NCI-H187 (cell line): ENCODE measurements at places on chromosomes 11 and 22.

DNA sequence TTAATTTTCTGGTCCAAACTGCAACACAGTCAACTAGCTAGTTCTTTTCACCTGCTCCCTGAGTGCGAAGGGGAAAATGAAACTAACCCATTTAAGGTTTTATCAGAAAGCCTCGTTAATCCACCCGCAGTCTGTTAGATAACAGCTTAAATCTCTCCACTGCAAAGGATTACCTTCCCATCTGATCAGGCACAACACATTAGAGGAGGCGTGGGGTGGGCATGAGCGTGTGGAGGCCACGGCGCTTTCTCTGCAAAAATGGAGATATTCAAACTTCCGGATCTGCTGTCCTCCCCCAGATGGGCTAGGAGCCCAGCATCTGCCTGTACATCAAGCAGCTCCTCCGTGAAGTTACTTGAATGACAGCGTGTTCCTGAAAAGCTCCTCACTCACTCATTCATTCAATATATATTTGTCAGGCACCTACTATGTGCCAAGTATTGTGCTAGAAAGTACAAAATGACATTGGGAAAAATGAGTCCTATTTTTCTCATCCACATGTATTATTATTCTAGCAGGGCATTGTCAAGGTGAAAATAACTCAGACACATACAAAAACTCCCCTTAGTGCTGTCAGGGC is 13.5 kb upstream of the ANKK1 start:
- no peak for DNase-seq

DNA sequence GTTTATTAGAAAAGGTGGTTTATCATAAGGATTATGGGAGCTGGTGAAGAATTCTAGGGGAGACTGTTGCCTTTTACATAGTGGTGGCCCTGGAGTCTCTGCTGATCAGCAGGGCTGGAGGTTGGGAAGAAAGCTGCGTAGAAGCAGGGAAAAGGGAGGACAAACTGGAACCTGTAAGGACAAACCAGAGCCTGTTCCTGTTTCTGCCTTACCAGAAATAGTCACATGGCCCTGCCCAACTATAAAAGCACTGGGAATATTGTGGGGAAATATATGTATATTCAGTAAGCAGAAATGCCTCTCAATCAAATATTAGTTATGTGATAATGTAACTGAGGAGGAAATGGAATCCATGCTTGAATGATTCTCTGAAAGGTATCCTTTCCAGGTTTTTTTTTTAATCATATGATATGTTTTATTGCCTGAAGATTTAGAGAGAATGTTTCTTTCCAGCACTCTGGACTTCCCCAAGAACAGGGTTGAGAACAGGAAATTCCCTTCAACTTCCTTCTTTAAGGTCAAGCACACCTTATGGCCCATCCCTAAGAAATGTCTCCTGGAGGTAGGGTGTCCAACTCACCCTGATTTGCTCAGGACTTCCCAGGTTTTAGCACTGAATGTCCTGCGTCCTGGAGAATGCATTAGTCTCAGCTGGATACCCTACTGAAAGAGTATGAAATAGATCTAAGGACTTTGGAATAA is 33.9 kb upstream of the SCUBE2 start:
- no peak for DNase-seq

- DNase-seq, result peak; percentile 97
These were observed 76.1 kb downstream of the SOX6 start for GRCh38 chr11:16280256-16280682.

DNA sequence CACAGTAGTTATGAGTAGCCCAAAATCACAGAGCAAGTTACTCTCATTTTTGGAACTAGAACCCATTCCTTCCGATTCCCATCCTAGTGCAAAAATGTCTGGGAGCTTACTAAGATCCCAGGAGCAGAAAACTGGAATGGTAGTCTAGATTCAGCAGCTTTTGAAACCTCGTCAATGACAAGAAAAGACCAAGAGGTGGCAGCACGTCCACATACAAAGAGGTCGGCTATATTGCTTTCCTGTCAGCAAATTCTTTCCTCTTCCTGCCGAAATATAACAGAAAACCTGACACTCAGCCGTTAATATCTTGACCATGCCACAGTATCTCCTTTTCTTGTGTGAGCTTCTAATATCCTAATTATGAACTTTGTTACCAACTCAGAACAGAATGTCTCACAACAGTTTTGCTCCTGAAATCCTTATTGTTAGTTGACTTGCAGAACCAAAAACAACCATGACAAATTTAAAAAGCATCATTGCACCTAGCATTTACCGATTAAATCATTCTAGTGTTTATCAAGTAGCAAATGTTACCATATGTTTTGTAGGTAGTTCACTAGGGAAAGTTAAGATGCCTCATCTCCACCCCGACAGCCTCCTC is 92.8 kb upstream of the OR9G4 start:
- DNase-seq, result no peak

GRCh38 chr11:11605181-11605580 is 16.6 kb downstream of the GALNT18 start:
- DNase-seq, result no peak

GRCh38 chr22:50531546-50531961 is 1.7 kb upstream of the TYMP start:
- no peak for DNase-seq

DNA sequence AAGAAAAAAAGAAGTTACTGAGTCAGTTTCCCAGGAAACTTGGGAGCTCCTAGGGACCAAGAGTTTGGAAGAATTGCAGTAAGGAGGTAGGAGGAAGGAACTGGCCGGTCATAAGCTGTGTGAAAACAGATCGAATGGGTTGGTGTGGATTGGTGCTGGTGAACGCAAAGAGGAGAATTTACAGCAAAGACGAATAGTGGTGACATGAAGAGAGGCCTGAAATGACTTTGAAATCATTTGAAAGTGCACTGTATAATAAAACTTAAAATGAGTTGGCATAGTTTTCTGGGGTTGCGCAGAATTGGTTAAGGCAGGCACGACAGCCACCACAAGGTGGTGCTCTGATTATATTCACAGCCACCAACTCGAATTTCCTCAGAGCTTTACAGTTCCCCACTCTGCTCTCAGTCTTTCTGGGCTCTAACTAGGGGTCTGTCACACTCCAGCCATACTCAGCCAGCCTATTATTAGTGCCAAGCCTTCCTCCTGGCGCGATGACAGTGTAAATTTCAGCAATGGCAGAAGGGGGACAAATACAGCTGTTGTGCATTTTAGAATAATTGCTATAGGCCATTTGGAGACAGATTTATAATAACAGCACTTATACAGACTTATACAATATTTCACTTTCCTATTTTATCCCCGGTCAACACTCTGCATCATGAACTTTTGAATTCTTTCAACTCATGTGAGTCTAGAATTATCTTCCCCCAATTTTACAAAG is 8.3 kb upstream of the HTR3B start:
- no peak for DNase-seq

DNA sequence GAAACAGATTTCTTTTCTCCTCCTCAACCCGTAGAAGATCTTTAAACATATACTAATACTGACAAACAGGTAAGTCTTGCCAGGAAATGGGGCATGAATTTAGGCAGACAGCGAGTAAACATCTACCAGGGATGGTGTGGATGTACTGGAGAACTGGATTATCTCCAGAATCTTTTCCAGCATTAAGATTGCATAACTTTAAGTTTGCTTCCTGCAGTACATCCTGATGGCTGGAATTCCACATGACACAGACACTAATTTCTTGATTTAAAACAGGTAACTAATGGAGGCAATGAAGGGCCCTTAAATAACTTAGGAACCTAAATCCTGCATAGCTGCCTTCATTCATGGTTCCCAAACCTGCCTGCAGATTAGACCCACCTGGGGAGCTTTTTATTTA is 40.7 kb downstream of the JHY start:
- no peak for DNase-seq

DNA sequence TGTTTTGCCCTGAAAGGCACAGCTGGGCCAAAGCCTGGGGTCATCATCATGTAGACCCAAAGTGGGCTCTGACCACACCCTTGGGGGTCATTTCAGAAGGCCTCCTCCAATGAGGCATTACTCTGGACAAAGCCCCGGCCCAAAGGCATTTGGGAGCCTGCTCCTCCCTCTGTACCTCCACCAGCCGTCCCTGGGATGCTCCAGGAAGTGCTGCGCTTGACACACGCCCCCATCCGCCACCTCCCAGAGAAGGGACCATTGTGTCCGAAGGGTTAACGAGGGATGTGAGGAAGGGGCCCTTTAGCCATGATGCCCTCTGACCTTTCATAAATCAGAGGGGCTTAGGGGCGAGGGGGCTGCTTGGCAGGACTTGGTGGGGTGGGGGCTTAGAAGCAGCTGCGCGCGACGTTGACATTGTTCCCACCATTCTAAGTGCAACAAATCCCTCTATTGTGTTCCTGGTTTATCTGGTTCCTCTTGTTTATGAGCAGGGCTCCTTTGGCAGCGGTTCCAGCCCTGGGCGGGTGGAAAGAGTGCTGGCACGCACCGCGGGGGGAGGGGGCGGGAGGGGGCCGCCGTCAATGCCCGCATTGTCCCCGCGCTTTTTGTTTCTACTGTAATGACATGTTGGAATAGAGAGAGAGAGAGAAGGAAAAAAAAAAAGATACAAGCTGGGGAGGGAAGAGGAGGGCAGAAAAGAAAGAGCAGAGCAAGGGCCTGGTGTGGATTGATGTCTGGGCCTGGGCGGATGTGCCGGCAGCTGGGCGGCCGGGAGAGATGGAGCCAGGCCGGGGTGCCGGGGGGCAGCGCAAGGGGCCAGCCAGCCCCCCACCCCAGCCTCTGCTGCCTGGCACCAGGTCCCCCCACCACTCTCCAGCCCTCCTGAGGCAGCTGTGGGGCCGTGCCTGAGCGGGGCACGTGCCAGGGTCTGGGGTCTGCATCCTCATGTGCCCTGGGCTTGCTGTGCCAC is 32.1 kb upstream of the SOX10 start:
- DNase-seq, result no peak

DNA sequence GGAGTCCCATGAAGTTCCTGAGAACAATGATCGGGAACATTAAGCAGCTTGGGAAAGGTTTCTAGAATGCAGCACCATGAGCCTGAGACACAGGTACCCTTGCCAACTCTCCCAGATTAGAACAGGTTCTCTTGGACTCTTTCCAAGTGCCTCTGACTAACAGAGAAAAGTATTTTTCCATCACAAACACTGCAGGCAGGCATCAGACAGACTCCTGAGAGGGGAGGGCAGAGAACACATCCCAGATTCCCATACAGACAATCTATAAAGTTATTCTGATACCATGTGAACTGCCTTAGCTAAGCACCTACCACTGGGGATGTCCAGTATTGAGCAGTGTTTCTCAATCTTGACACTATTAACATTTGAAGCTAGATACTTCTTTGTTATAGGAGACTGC is 27.3 kb downstream of the SERGEF start:
- DNase-seq, result no peak

- no peak for DNase-seq
These were observed 39.1 kb downstream of the MMP27 start for GRCh38 chr11:102666331-102666957.

DNA sequence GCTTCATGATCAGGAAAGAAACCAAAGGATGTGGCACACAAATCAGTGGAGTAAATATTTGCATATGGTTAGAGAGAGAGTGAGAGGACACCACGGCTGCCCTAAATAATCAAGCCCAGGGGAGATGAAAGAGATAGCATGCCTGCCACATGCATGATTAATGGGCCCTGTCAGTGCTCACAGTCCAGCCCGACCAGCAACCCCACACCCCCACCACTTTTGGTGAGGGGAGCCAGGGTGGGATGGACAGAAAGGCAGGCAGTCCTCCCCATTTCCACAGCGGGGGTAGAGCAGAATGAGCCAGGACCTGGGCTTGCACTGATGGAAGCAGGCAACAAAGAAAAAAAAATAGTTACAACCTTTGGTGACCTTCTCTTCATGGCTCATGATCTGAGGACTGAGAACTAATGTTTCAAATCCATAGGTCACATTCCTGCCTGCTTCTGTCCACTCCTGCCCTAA is 545.0 kb downstream of the ETS1 start:
- no peak for DNase-seq

DNA sequence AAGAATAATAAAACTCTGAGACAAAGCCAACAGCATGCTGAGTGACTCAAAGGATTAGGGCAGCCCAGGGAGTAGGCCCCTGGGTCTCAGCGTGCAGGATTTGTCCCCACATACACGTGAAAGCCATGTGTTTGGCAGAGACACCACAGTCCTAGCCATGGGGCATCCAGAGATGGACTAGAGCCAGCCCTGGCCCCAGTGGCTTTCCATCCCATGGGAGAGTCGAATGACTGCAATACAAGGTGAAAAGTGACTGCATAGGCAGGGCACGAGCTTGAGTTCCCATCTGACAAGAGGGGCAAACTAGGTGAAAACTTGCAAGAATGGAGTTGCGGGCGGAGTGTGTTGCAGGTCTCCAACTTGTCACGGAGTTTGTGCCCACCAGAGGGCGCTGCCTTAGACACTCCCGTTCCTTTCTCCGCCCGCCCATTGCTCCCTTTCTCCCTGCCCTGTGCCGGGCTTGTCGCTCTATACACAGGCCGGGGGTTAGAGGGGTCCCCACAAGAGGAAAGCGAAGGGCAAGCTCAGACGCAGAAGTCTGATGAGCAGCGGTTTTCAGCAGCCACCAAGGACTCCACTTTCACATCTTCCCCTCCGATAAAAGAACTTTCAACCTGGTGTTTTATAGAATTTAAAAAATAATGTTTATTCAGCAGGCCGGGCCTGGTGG is 24.2 kb downstream of the TSKU start:
- peak; percentile 39 for DNase-seq

- DNase-seq, result no peak
These were observed 8.2 kb upstream of the KCTD17 start for GRCh38 chr22:37043209-37043827.

GRCh38 chr11:71215425-71215965 is 36.9 kb downstream of the SHANK2 start:
- no peak for DNase-seq

GRCh38 chr11:103370076-103370475 is 260.9 kb downstream of the DYNC2H1 start:
- DNase-seq, result no peak

GRCh38 chr11:7518811-7519562 is 5.2 kb downstream of the PPFIBP2 start:
- DNase-seq, result no peak

DNA sequence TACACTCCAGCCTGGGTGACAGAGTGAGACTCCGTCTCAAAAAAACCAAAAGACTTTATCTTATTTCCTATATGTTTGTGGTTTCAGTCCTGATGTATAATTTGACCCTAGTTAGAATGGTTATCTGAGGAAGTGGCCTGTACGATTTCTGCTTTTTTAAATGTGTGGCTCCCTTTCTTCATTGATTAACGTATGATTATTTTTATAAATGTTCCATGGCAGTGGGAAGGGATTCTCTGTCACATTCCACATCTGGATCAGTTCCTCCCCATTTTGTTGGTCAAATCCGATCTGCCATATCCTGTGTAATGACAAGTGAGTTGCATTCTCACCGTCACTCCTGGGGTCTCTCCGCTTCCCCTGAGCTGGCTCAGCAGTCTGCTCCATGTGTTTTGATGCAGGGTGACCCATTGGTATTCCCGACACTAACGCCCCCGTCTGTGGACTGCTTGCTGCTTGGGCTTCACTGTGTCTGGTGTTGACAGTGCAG is 20.3 kb downstream of the NEAT1 start:
- DNase-seq, result no peak

DNA sequence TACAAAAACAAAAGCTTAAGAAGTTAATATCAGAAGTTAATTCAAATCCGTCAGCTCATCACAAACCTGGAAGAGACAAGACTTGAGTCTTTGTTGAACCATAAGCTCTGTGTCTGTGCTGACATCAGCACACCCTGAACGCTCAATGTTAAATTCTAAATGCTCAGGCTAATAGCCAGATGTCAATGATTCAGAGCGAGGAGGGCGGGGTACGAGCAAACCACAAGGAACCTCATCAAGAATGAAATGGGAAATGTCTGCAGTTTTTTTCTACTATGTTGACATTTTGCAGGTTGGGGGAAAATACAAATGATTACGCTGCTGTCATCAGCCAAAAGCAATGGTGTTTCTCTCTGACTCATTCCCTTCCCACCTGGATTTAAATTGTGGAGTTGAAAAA is 1057.2 kb downstream of the NTM start:
- DNase-seq, result no peak
